ENCODE measurements at places on chromosomes 13 and 19. TPM values are rescaled to one million over a fixed set of nuclear protein-coding genes. Genes with fewer than 3 reads are reported as not detected.

The ZNF135 gene
- total RNA-seq, result 11.1 TPM

The KIR2DL3 gene
- not detected for total RNA-seq

The SIX5 gene
- 50.8 TPM for total RNA-seq

The ELSPBP1 gene
- not detected for total RNA-seq

The GDF15 gene
- 2.5 TPM for total RNA-seq

The NACC1 gene
- 108 TPM for total RNA-seq

The C19orf38 gene
- total RNA-seq, result 0.62 TPM

The ZNF541 gene
- total RNA-seq, result not detected

The NCCRP1 gene
- 1.0 TPM for total RNA-seq

The CEACAM7 gene
- not detected for total RNA-seq

The ZNF546 gene
- total RNA-seq, result 8.2 TPM

The CAMSAP3 gene
- total RNA-seq, result 15.6 TPM

The SLC6A16 gene
- 5.0 TPM for total RNA-seq

The RASGRP4 gene
- 0.09 TPM for total RNA-seq

The CPB2 gene
- not detected for total RNA-seq

The APC2 gene
- 12.2 TPM for total RNA-seq

The C13orf46 gene
- total RNA-seq, result not detected

The PEAK3 gene
- not detected for total RNA-seq

The ZNF256 gene
- total RNA-seq, result 23.2 TPM

The PCID2 gene
- total RNA-seq, result 99.6 TPM

The SCEL gene
- total RNA-seq, result not detected

The TMPRSS9 gene
- not detected for total RNA-seq

The ZNF85 gene
- total RNA-seq, result 48.3 TPM

The CBARP gene
- total RNA-seq, result 1.2 TPM

The NCLN gene
- total RNA-seq, result 12.2 TPM

The ATCAY gene
- total RNA-seq, result 15.8 TPM

The MIPEP gene
- 19.5 TPM for total RNA-seq

The MBD3L5 gene
- not detected for total RNA-seq

The DPF1 gene
- 6.5 TPM for total RNA-seq

The SYNGR4 gene
- total RNA-seq, result not detected

The ZNF491 gene
- 6.0 TPM for total RNA-seq

The MTUS2 gene
- total RNA-seq, result 0.67 TPM

The CGB2 gene
- total RNA-seq, result not detected

The GSX1 gene
- total RNA-seq, result not detected

The FUT2 gene
- 0.09 TPM for total RNA-seq

The IGFL2 gene
- not detected for total RNA-seq

The NTN5 gene
- 0.87 TPM for total RNA-seq

The CGB1 gene
- not detected for total RNA-seq

The SCGB2B2 gene
- not detected for total RNA-seq

The OR7C1 gene
- not detected for total RNA-seq

The PNMA8A gene
- total RNA-seq, result 43.9 TPM

The LILRB2 gene
- not detected for total RNA-seq

The ANGPTL8 gene
- not detected for total RNA-seq

The USHBP1 gene
- 0.28 TPM for total RNA-seq

The EBPL gene
- total RNA-seq, result 82.9 TPM

The TNNI3 gene
- total RNA-seq, result 22.2 TPM

The RAB3A gene
- 1.1 TPM for total RNA-seq

The UBE2L5 gene
- total RNA-seq, result not detected

Measured in neural progenitor cell (in vitro differentiated cells).